ENCODE measurements at places on chromosomes 4 and X. TPM values are rescaled to one million over a fixed set of nuclear protein-coding genes. Genes with fewer than 3 reads are reported as not detected.

The GAGE12E gene
- total RNA-seq: not detected

The NDST3 gene
- total RNA-seq: not detected

The RAB39B gene
- 0.36 TPM for total RNA-seq

The FRAS1 gene
- total RNA-seq: 9.1 TPM

The MXD4 gene
- 14.0 TPM for total RNA-seq

The PABPC1L2B gene
- total RNA-seq: not detected

The ALAS2 gene
- not detected for total RNA-seq

The FRMPD4 gene
- 0.06 TPM for total RNA-seq

The HHIP gene
- 1.7 TPM for total RNA-seq

The SULT1B1 gene
- total RNA-seq: not detected

The CCNA2 gene
- total RNA-seq: 106 TPM

The MMRN1 gene
- total RNA-seq: not detected

The MAGEC2 gene
- not detected for total RNA-seq

The MAGEA2 gene
- total RNA-seq: not detected

The BMP3 gene
- not detected for total RNA-seq

The HS6ST2 gene
- total RNA-seq: 10.5 TPM

Measured in epithelial cell of proximal tubule (primary cell).